ENCODE measurements at places on chromosomes 6 and 20.

DNA sequence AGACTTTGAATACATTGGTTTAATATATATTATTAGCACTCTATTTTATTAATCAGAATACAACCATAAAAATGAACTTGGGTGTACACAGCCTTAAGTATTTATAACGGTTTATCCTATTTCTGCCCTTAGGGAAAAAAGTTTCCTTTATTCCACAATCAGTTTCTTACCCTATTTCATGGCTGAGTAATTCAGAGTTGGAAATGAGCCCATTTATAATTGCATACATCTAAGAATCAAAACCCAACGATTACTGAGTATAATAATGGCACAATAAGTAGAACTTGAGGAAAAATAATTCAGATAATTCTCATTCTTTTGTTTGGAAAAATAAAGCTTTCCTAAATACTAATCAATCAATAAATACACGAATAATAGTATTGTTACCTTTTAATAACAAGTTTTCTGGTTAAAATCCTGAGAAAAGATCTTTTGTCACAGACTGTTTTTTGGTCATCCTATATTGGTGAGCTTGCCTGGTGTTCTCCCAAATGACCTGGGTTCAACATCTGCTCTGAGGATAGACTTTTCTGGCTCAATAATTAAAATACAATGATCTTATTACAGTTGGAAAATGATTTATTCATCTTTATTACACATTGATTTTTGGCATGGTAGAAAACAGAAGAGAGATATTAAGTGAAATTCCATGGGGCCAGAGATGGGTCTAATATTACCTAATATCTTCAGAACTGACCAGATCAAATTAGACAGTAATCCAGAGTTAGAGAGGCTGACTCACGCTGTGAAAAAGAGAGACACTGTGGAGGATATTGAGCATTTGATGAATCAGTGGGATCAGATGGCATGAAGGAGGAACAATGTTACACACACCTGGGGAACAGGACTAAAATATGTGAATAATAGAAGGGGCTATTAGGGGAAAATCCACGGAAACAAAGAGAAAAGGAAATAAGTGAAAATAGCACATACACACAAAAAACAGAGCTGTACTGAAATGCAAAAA, 162.1 kb upstream of the TBX18 start:
- DNase-seq: peak; percentile 37

- DNase-seq: no peak
Observed at GRCh38 chr20:56345911-56346310, 12.9 kb upstream of the FAM210B start.

DNA sequence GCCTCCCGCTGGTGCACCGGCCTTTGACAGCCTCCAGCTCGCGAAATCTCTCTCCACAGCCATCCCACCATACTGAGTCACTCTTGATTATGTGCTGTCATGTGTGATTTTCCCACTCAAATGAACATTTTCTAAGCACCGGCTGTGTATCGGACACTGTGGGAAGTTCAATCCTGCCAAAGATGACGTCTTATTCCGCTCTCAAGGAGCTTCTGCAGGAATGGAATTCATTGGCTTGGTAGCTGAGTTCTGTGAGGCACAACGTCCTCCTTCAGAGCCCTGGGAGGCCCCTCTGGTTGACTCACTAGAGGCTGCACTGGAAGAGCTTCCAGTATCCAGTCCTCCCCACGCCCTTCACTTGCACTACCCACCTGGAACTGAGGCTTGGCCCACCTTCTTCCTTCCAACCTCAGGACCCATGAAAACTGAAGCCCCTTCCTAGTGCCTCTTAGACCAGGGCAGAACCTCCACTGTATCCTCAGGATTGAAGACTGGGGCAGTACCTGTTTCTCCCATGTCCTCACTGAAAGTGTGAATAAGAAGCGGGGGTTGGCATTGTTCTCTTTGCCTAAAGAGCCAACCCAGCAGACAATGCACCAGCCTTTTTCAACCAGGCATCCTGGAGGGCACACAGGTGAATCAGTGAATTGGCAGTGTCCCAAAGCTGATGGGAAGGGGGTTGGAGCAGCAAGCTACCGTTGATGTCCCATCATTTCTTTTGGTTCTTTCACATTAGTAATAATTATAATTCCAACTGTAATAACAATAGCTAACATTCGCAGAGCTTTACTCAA, 1.7 kb downstream of the UNC5CL start:
- DNase-seq: no peak

DNA sequence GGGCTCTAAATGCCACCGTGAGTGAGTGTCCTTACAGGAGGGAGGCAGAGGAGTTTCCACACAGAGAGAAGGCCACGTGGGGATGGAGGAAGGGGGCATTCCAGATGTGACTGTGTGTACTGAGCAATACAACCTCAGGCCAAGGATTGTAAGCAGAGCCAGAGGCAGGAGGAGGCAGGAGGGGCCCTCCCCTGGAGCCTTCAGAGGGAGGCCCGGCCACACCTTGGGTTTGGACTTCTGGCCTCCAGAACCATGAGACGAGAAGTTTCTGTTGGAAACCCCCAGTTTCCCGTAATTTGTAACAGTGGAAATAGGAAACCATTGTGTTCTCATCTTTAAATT, 9.3 kb upstream of the KIF25 start:
- no peak for DNase-seq

DNA sequence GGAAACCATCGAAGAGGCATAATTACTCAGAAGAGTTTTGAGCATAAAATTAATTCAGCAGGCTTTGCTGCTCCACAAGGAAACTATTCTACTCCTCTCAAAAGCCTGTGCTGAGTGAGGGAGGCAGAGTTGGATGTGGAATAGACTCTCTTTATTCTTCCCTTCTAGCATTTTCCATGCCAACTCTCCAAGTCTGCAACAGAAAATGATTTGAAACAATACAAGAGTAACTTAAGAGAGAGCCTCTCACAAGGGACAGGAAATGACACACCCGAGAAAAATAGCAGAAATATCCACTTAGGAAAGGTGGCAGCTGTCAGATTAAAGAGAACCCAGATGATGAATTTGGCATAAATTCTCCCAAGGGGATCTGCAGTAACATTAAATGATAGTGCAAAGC, 26.3 kb upstream of the LAMP5 start:
- peak; percentile 33 for DNase-seq

- DNase-seq: no peak
Observed at GRCh38 chr6:120055071-120055470, 705.5 kb upstream of the MAN1A1 start.

DNA sequence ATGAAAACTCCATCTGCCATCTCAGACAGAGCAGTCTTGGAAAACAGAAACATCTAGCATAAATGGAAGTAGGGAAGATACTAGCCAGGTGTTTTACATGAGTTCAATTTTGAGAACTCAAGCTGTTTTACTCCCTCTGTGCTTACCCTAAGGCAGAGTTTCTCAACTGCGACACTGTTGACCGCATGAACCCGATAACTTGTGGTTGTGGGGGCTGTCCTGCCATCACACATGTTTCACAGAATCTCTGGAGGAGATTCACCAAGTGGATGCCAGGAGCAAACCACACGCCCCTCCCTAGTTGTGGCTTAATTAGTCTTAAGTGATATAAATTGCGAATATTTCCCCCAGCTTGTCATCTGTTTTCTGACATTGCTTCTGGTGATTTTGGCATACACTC, 2.3 kb upstream of the SERPINB6 start:
- no peak for DNase-seq

Measured in fibroblast of skin of back (primary cell).